ENCODE measurements at places on chromosomes 1 and 21.

- no peak for DNase-seq
Measured at GRCh38 chr1:178145605-178146004, 51.7 kb downstream of the RASAL2 start.

GRCh38 chr1:36115200-36115669 lies 9.8 kb downstream of the COL8A2 start:
- no peak for DNase-seq

- no peak for DNase-seq
Measured at GRCh38 chr1:150578272-150579109, 919 bp downstream of the MCL1 start.

DNA sequence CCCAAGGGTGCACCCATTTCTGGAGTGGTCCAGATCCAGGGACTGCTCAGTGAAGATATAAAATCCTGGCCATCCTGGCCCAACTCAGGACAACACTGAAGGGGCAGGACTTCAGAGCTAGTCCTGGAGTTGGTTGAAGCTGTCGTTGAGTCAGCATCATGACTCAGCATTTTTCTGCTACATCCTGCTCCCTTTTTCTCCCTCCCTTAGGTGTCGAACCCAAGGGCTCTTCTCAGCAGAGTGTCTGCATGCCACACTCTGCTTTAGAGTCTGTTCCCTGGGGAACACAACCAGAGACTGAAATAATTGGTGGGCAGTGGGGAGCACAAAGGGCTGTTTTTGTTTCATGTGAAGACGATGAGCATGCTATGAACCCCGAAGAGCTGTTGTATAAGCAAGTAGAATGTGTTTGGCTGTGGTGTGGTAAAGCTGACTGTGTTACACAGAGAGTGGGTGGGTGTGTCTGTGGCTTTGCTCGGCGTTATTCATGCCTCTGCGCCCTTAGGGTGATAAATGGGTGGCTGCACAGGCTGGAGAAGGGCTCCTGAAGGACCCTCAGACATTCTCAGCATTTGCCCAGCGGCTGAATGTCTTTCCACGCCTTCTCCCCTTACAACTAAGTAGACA lies 167.2 kb downstream of the CYYR1 start:
- DNase-seq: no peak

- DNase-seq: no peak
Measured at GRCh38 chr1:16091296-16091695, 17.8 kb upstream of the FAM131C start.

DNA sequence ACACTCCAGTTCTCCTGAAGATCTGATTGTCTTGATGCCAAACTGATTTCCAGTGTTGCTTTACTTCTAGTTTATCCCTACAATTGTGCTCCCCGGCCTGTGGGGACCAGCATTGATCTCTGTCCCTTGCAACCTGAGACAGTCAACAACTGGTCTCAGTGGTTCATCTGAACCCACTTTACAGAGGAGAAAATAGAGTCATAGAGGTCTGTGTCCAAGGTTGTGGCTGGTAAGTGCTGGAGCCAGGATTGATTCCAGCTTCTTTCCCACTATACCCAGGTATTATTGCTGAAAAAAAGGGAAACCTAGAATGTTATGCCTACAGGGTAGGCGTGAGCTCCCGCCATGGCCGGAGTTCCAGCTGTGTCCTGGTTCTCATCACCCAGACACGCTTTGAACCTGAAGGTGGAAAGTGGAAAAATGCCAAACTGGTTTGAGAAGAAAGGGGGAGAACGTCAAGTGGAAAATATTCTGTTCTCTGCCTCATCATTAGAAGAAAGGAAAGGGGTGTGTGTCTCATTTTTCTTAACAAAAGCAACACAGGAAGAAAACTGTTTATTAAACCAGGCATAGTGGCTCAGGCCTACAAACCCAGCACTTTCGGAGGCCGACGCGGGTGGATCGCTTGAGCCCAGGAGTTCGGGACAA lies 60.7 kb upstream of the ITPKB start:
- no peak for DNase-seq

DNA sequence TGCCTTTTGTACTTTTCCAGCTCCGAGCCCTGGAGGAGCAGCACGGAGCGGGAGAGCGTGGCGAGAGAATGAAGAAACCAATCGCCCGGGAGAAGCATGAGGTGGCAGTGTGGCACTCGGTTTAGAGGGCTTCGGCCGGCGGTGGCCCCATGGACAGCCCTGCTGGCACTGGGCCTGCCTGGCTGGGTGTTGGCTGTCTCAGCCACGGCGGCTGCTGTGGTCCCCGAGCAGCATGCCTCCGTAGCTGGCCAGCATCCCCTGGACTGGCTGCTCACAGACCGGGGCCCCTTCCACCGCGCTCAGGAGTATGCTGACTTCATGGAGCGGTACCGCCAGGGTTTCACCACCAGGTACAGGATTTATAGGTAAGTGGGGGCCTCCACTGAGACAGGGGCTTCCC lies 59.0 kb downstream of the BRINP2 start:
- no peak for DNase-seq

- no peak for DNase-seq
Measured at GRCh38 chr21:43805275-43805800, 16.0 kb downstream of the RRP1 start.

DNA sequence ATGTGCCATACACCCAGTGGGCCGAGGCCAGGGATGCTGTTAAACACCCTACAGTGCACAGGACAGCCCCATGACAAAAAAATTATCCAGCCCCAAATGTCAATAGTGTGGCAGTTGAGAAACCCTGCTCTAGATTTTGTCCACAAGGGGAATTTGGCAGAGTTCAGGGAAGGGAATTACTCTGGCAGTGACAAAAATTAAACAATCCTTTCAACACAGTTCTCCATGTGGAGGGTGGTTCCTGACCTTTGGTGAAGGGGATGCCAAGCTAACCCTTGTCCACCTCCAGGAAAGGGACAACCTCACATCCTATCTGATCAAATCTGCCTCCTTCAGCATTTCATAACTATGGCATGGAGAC lies 28.4 kb upstream of the CD84 start:
- no peak for DNase-seq

All from activated T-cell treated with anti-CD3 and anti-CD28 coated beads for 1 hour (primary cell).